ENCODE measurements at places on chromosomes 7 and 10.

DNA sequence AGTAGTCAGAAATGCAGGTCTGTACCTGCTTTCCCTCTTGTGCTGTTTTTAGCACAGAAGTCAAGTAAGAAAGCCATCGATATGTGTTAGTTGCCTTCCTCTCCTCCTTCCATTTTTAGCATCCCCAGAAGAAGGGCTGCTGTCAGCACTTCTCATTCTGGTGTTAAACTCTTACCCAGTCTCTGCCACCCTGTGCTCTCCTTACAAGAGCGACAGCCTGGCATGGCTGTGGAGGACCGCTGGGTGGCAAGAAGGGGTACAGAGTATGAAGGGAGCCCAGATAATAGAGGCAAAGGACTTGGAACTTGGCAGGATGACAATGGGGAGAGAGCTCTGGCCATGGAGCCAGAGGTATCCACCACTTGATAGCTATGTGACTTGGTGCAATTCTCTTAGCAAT lies 103.5 kb downstream of the RPS24 start:
- no peak for DNase-seq

GRCh38 chr7:77940647-77941046 lies 142.1 kb downstream of the PHTF2 start:
- no peak for DNase-seq

- no peak for DNase-seq
These were observed 19.9 kb downstream of the CCDC3 start for GRCh38 chr10:12981570-12981969.

DNA sequence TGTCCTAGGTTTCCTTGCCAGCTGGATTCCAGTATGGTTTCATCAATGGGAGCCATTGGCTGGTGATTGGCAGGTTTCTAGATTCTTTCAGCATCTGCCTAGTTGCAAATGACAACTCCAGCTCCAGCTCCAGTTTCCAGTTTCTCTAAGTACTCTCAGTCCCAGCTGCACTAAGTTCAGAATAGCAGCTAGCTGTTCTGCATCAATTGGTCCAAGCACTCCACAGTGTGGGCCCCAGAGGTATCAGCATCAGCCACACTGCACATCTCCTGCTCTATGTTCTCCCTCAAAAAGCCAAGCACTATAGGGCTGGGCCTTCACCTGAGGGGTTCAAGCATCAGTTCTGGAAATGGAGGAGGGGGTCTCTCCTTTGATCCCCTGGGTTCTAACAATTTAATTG lies 143.4 kb downstream of the VPS50 start:
- DNase-seq: no peak

DNA sequence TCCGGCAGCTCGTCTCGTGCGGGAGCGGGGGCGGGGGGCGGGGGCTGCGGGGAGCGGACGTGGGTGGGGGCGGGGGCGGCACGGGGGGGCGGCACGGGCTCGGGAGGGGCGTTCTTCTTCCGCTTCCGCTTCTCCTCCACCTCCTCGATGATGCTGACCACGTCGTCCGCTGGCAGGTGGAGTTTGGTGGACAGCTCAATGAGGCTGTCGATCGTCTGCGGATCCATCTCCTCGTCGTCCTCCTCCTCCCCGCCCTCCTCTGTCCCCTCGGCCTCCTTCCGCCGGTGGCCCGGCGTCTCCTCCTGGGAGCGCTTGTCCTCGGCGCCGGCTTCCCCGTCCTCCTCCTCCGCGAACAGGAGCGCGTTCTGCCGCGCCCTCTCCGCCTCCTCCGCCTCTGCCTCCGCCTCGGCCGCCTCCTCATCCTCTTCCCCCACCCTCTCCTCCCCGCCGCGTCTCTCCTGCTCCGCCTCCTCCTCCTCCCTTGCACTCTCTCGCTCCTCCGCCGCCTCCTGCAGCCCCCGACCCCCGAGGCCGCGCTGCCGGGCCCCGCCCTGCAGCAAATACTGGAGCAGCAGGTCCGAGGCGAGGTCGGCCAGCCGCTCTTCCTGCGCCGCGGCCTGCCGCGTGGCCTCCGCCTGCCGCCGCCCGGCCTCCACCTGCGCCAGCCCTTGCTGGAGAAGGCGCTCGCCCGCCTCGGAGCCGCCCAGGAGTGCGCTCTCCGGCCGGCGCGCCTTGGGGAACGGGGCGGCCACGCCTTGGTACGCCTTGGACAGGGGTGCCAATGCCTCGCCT lies 1.9 kb downstream of the VGF start:
- DNase-seq: no peak

DNA sequence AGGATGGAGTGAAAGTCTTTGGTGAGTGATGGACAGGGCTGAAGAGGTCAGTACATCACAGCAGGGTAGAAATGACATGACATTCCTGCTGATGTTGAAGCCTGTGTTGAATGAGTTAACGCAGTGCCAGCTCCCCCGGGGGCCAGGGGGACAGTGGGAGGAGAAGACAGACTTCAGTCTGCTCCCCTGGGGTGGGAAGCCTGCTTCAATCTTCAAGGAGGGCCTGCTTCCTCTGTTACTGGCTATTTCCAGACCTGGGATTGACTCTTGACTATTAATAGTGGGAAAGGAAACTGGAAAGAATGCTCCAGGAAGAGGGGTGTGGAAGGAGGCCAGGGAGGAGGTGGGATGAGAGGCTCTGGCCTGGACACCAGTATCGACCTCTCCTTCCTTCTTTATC lies 27.2 kb downstream of the PODXL start:
- DNase-seq: no peak

DNA sequence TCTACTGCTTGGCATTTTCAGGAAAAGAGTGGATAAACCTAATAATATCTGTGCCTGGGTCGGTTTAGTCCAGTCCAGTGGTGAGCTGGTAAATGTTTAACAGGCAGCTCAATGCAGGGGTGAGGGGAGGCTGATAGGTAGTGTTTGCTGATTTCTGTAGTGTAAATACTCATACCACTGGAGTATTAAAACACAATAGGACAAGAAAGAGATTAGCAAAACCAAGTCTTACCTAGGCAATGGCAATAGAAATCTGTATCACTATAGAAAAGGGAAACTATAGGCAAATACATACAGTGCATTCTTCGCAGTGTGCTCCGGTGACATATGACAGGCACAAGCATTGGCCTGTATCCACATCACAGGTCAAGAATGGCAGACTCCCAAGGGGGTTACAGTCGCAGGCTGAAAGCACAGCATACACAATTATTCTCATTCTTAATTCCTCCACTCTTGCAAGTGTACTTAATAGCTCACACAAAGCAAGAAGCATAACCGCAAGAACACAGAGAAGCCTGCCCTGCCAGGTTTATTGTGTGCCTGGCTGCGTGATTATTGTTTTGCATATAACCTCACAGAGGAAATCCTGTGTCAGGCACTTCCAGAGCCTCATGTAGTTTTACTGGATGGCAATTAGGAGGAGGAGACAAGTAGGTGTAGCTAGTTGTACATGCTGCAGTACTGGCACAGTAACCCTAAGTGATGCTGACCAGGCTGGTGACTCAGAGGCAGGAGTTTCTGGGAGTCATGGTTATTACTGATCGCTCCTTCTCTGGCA lies 35.0 kb downstream of the LAMB4 start:
- DNase-seq: no peak

DNA sequence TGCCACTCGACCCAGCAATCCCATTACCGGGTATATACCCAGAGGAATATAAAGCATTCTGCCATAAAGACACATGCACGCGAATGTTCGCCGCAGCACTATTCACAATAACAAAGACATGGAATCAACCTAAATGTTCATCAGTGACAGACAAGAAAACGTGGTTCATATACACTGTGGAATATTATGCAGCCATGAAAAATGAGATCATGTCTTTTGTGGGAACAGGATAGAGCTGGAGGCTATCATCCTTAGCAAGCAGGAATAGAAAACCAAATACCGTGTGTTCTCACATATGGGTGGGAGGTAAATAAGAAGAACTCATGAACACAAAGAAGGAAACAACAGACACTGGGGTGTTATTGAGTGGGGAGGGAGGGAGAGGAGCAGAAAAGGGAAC lies 84.7 kb downstream of the SLC16A9 start:
- no peak for DNase-seq
